Activated naive CD8-positive, alpha-beta T cell treated with anti-CD3 and anti-CD28 coated beads, Interleukin-2, amount 10 ng/mL, durations not matched to agents 7 days and 5 days (primary cell): ENCODE measurements at places on chromosomes 6 and 20. TPM values are rescaled to one million over a fixed set of nuclear protein-coding genes. Genes with fewer than 3 reads are reported as not detected.

The IGF2R gene
- total RNA-seq: 75.0 TPM

The TCFL5 gene
- 9.3 TPM for total RNA-seq

DNA sequence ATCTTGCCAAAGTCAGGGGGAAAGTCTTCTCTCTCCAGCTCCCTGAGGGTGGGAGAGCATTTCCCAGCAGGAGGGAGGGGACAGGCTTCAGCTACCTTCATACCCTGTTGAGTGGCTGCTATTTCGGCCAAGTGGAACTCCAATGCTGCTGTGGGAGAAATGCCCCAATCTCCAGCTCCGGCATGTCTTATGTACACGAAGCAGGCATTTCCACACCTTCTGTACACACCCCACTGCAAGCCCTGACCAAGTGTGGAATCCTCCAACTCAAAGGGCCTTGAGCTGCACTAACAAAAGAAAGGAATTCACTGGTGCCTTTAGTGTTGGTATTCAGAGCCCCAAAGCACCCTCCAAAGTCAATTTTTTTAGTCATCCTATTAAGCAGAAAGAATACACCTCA lies 313.6 kb upstream of the NT5E start:
- DNase-seq: no peak

DNA sequence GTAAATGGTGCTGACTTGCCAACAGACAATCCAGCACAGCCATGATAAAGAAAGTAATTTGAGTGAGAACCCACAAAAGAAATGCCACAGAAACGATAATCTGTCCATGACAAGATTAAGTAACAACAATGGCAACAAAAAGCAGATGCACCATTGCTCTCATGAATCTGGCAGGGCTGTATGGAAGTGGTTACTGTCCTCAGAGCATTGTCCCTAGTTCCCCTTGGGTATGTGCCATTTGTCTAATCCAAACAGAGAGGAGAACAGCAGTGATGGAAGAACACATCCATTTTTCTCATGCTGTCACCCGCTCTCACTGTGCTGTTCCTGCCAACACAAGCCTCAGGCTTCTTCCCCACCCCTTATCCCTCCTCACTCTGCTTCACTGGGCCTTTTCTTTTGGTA lies 65.8 kb downstream of the REV3L start:
- no peak for DNase-seq

GRCh38 chr6:26230351-26230750 lies 134.6 kb upstream of the BTN3A2 start:
- DNase-seq: no peak

GRCh38 chr6:305371-306206 lies 13.3 kb downstream of the DUSP22 start:
- no peak for DNase-seq

DNA sequence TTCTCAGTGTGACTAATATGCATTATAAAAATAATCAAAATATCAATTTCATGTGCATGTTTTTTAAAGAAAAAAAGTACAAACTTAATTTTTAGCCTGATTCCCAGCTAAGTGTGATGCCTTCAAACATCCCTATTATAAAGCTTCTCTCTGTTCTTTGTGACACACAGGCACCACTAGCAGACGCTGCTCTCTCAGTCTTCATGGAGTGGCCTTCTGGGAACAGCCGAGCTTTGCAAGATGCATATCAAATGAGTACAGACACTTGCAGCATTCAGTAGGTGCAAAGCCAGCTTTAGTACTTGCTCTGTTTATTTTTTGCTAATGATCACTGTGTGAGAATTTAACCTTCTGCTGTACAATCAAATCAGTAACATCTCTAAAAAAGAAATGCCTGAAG lies 340.0 kb downstream of the ADGRB3 start:
- DNase-seq: no peak
